Lung microvascular endothelial cell (primary cell): ENCODE measurements at places on chromosomes 6 and 20. TPM values are rescaled to one million over a fixed set of nuclear protein-coding genes. Genes with fewer than 3 reads are reported as not detected.

DNA sequence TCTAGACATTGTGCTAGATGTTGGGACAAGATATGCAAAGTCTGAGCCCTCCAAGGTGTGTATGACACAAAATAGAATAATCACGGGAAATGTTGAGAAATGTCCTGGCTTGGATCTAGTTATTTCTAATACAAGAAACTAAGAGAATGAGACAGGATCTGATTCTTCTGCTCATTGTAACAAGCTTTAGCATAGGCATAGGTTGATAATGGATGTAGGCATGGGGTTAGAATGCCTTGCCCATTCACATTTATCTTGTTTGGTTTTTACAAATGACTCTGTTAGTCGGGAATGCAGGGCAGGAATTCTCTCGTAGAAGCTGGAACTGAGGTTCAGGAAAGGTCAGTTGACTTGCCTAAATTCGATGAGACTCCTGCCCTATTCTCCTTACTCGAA is 1.5 kb upstream of the SLC26A8 start:
- peak; percentile 13 for DNase-seq

The PRSS16 gene
- 0.22 TPM in 1 of 2 replicates, not detected in the other for total RNA-seq

- DNase-seq, result no peak
Observed at GRCh38 chr20:53980031-53980465, 90.3 kb downstream of the BCAS1 start.

DNA sequence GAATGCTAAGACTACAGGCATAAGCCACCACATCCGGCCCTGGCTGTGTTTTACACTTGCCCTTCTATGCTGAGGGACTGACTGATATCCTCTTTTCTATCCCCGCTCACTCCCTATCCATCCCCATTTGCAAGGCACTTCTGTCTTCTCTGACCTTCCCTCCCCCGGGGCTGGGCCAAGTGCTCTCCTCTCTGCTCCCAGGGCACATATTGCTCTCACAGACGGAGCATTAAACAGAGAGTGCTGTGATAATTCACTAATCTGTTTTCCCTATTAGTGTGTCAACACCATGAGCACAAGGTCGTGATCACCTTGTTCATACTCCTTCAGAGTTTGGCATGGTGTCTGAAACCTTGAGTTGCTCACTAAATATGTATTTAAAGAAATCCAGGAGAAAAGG is 9.0 kb upstream of the SLC2A12 start:
- DNase-seq, result no peak
